Hematopoietic multipotent progenitor cell treated with erythropoietin and hydrocortisone succinate and interleukin-3 and kit ligand, for 4 days (in vitro differentiated cells): ENCODE measurements at places on chromosomes 3 and 15.
A peak's percentile ranks its signal among the peaks of the same experiment; 100 is the strongest.

GRCh38 chr3:169478566-169479313 lies 184.8 kb downstream of the MECOM start:
- no peak for DNase-seq

DNA sequence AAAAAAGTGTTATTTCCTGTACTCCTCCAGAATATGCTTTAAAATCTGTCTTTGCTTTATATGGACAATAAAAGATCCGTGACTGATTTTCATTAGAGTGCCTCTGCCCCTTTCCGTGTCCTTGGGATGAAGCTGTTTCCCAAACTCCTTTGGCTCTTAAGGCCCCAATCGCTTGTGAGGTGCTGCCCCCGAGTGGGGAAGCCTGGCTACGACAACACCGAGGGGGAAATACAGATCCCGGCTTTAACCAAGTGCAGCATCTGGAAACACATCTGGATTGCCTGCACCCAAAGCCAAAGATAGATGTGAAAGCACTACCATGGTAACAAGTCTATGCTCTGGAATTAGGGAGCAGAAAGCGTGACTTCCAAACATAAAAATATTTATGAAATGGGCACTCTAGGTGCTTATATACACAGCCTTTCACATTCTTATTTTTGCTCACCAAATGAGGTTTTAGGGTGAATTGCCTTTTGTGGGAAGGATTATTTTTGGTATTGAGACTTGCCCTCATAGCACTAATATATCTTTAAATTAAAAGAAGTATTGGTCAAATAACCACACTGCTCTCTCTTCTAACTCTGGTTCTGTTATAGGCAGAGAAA lies 40.6 kb upstream of the ADCY5 start:
- DNase-seq = peak; percentile 71

DNA sequence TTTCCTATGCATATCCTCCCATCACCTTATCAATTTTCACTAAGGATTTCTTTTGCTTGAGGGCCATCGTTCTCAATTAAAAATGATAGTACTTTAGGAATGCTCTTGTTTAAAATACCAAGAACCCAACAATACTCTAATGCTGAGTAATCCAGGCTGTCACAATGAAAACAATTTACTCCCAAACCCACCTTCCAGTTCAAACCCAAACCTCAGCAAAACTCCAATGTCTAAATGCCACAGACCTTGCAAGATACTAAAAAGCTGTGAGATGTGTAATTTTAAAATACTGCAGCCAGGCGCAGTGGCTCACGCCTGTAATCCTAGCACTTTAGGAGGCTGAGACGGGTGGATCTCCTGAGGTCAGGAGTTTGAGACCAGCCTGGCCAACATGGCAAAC lies 889.8 kb downstream of the ROBO1 start:
- no peak for DNase-seq

DNA sequence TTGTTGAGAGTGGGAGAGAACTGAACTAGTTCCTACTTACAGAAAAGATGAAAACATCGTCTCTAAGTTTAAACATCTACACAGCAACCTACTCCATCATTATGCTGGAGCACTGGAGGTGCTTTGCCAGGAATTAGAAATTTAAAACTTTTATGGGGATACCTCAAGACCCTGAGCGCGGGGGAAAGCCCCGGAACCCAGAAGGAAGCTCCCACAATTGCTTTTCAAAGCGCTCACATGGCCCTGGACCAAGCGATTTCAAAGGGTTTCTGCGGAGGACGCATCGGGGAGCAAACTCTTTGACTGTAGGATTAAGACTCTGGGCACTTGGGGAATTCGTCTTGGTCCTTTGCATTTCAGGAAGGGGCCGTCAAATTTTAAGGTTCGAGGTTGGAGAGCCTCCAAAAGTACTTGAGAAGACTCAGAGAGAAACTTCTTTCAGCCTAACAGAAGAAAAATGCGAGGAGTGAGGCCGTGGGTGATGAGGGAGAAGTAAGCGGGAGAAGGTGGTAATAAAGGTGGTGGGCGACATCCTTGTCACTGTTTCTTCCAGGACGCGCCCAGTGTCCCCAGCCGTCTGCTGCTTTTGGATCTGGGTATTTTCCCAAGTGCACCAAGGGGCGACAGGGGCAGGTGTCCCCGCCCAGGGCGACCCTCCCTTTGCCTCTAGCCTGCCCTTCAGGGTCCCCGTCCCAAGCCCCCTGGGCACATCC lies 591 bp downstream of the PROK2 start:
- DNase-seq = peak; percentile 37

- no peak for DNase-seq
Observed at GRCh38 chr15:53807501-53807900, 48.0 kb upstream of the WDR72 start.
